Daoy (cell line): ENCODE measurements at places on chromosomes 6 and 20. TPM values are rescaled to one million over a fixed set of nuclear protein-coding genes. Genes with fewer than 3 reads are reported as not detected.

- no peak for DNase-seq
Observed at GRCh38 chr20:45859916-45860315, 2.5 kb downstream of the ZSWIM3 start.

The ULBP2 gene
- 42.6 and 53.7 TPM in 2 replicates for total RNA-seq

The GPR63 gene
- total RNA-seq: 1.7 and 3.0 TPM in 2 replicates

DNA sequence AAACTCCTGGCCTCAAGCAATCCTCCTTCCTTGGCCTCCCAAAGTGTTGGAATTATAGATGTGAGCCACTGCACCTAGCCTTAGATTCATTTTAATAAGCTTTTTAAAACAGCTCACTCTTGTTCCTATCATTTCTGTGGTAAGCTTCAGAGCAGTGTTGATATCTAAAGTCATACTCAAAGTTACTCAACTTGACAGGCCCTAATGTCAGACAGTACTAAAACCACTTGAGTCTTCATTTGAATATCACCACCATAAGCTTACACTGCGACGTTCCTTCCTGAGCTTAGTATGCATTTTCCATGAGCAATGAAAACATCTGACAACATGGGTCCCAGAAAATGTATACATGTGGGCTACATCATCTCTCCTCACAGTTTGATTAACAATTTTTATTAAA is 6.0 kb downstream of the FUCA2 start:
- no peak for DNase-seq

- DNase-seq: no peak
Observed at GRCh38 chr6:130372786-130373185, 7.0 kb downstream of the TMEM200A start.

The ACSS1 gene
- total RNA-seq: 0.51 and 0.86 TPM in 2 replicates

The ENPP3 gene
- not detected in 2 replicates for total RNA-seq

DNA sequence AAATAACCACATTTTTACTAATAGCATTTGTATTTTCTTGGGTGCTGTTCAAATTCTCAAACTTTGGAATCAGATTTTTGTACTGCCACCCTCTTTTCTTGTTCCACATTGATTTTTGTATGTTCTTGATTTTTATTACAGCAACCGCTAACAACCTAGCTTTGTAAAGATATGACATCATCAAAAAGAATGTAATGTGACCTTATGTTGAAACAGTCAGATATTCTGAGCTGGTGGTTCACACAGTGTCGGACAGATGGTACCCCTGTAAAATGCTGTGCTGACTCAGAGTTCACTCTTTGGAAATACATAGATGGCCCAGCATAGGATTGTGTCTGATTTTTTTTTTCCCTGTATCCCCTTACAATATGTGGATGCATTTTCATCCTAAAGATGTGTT is 118.9 kb downstream of the QKI start:
- peak; percentile 82 for DNase-seq

- DNase-seq: no peak
Observed at GRCh38 chr6:105681061-105681460, 278.2 kb upstream of the PREP start.

- DNase-seq: peak; percentile 72
Observed at GRCh38 chr6:119078376-119079282, at the start of gene FAM184A. FAM184A (minus strand) TSS chr6:119078664; CDS start chr6:119078299, 365 bp downstream.

DNA sequence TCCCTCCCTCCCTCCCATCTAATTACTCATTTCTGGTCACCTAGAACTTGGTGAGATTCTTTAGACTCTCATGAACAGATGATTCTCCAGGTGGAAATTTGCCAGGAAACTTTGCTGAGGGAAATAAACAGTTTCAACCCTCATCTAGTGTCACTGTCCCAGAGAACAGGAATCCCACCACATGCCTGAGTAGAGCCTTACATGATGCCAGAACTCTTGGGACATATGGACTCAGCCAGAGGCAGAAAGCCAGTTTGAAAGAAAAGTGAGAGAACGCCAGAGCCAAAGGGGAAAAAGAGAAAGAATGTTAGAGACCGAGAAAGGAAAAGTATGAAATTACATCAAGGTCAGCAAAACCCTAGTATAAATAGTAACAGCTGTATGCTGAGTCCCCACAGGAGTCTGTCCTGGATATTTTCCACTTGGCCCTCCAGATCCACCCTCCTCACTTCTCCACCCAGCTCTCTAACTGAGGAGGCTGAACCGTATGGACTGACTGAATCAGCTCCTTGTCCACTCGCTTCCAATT is 127.5 kb upstream of the COL21A1 start:
- DNase-seq: no peak

- no peak for DNase-seq
Observed at GRCh38 chr6:53932516-53932915, 137.7 kb downstream of the LRRC1 start.
